Breast epithelium (tissue), 4 donors: ENCODE measurements at places on chromosomes 6 and 20. TPM values are rescaled to one million over a fixed set of nuclear protein-coding genes. Genes with fewer than 3 reads are reported as not detected.

DNA sequence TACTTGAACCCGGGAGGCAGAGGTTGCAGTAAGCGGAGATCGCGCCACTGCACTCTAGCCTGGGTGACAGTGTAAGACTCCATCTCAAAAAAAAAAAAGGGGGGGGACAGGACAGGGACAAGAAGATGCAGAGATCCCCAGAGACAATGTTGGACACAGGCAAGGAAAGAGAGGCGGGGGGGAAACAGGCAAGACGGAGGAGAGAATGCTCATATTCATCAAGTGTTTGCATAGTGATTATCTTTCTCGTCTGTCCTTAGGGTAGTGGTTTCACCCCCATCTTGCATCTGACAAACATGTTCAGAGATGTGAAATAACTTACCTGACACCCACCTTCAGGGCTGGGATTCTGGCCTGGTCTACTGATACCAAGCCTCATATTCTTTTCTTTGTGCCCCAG is 29.0 kb downstream of the CHMP4B start:
- no peak for DNase-seq
- H3K27me3 ChIP-seq, result no peaks in the 10 kb centered on the region
- no peak overlapping the region for H3K4me3 ChIP-seq
- no peaks in the 10 kb centered on the region for H3K4me1 ChIP-seq
- no peak overlapping the region for H3K27ac ChIP-seq

C6orf58 gene
- total RNA-seq, result not detected

MUCL3 gene
- total RNA-seq, result not detected

C4B gene
- total RNA-seq, result 323 TPM

- DNase-seq, result no peak
- H3K27me3 ChIP-seq, result no peaks in the 10 kb centered on the region
- H3K4me1 ChIP-seq, result peaks cover 3% of the 10 kb centered on the region
- no peaks in the 10 kb centered on the region for H3K36me3 ChIP-seq
- no peak overlapping the region for H3K4me3 ChIP-seq
These were observed 39.1 kb downstream of the PLEKHG1 start for GRCh38 chr6:150638765-150639164.

GSTA2 gene
- not detected for total RNA-seq

DNA sequence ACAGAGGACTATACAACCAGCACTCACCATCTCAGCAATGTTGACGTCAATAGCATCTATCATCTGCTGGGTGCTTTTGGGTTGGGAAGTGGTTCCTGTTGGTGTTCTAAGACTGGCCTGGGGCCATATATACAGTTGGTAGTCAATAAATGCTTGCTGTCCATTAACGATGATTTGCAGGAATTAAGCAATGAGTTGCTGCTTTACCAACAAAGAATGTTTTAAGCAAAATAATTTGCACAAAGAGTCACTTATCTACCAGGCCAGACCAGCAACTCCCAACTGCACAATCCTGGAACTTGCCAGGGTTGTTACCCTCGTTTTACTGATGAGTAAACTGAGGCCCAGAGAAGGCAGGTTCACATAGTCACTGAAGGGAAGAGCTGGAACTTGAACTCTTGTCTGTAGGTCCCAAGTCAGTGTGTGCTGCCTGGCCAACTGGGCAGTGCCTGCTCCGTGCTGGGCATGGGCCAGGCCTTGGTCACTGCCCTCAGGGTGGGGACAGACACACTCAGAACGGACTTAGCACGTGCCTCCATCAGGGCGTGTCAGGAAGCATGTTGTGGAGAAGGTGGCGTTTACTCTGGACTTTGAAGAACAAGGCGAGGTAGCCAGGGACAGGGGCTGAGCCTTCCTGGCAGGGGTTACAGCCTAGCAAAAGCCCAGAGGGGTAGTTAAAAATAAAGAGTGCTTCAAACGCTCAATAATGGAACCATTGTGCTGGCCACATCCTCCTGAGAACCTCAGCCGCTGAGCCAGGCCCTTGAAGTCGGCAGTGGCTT is 2.5 kb upstream of the SRC start:
- peak overlapping the region; percentile 90 for H3K27ac ChIP-seq
- no peaks in the 10 kb centered on the region for H3K27me3 ChIP-seq
- DNase-seq, result peak; percentile 90
- no peak overlapping the region for H3K4me3 ChIP-seq
- no peaks in the 10 kb centered on the region for H3K36me3 ChIP-seq
- peaks cover 7% of the 10 kb centered on the region for H3K4me1 ChIP-seq

DNA sequence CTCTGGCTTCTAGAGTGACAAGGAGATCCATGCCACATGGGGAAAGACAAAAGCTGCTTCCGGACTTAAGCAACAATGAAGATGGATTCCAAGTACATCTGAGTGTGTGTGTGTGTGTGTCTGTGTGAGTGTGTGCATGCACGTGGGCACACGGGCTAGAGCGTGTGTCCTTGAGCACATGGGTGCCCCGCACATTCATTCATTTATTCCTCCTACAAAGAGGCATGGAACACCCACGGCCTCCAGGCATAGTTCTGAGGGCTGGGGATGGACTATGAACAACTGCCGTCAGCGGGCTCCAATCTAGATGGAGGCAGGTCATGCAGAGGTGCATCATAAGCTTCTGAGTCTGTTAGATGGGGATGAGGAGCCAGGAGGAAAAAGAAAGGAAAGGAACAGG is 49.1 kb downstream of the GRM4 start:
- no peak overlapping the region for H3K27ac ChIP-seq
- peaks cover 3% of the 10 kb centered on the region for H3K27me3 ChIP-seq
- no peak overlapping the region for H3K4me3 ChIP-seq
- no peak for DNase-seq
- H3K4me1 ChIP-seq, result no peaks in the 10 kb centered on the region

CRISP3 gene
- 0.73 TPM for total RNA-seq

DNA sequence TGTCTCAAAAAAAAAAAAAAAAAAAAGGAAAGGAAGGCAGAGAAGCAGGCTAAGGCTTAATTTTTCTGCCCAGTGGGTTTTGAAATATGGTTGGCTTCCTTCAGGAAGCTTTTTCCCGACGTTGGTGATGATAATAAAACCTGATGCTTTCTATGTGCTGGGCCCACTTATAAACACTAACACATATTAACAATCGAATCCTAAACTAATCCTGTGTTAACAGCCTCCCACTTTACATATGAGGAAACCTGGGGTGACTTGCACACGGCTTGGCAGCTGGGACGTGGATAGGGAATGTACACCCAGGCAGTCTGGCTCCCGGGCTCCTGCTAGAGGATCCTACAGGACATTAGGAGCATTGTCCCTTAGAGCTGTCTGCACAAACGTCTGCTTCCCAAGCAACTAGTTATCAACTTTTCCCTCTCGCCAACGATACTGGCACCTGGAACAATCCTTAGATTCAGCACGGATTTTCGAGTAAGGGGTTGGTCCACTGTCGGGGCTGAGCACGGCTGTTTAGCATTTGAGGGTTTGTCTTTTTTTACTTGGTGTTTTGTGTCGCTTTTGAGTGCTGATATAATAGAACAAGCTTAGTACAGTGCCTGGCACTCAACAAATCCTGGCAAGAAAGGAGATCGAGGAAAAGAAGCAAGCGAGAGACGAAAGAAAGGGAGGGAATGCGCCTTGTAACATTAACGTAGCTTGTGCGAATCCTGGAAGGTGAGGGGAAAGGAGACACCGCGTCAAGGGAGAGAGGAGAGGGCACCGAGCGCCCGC is 622 bp upstream of the KIZ start:
- no peaks in the 10 kb centered on the region for H3K36me3 ChIP-seq
- no peaks in the 10 kb centered on the region for H3K27me3 ChIP-seq
- H3K4me3 ChIP-seq, result peak overlapping the region; percentile 83
- no peaks in the 10 kb centered on the region for H3K4me1 ChIP-seq
- peak overlapping the region; percentile 89 for H3K27ac ChIP-seq

PRPH2 gene
- total RNA-seq, result 0.32 TPM
